ENCODE measurements at places on chromosomes 5 and 9.

DNA sequence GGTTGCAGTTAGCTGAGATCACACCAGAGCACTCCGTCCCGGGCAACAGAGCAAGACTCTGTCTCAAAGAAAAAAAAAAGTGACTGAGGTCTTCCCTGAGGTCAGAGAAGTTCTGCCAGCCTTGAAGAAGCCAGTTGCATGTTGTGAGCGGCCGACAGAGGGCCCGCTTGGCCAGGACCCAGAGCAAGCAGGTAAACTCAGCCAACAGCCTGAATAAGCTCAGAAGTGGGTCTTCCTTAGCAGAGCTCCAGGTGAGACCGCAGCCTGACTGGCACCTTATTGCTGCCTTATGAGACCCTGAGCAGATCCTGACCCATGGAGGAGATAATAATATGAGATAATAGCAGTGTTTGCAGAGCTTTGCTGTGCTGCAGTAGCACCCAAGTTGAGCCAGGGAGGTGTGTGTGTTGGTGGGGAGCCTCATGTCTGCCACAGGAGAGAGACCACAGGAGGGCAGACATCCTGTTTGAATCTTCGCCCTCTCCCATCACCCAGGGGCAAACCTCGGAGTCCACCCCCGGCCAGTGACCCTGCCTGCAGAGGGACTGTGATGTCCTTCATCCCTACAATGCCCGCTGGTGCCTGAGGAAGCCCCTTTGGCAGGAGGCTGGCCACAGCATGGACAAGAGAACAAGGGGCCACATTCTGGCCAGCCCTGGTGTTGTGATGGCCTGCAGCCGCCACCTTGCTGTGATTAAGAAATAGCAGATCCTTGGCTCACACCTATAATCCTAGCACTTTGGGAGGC lies 10.8 kb upstream of the BARX1 start:
- DNase-seq, result no peak

- no peak for DNase-seq
Observed at GRCh38 chr9:20505574-20505973, 116.7 kb downstream of the MLLT3 start.

- DNase-seq, result no peak
Observed at GRCh38 chr5:174272671-174273070, 227.2 kb downstream of the NSG2 start.

DNA sequence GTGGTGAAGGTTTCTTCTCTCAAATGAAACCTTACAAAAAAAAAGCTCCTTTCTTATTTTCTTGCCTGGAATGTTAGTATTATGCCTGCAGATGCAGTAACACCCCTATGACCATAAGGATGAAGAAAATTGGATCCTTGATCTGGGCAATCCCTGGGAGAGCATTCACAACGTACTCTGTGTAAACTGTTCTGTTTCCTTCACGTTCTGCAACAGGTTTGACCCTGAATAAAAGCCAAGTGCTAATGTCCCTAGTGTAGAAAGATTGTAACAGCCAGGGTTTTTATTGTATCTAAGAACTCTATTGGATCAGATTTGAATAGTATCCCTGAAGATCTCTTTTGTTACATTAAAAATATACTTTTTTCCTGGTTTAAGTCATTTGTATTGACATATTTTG lies 1639.6 kb upstream of the ACO1 start:
- DNase-seq, result no peak

DNA sequence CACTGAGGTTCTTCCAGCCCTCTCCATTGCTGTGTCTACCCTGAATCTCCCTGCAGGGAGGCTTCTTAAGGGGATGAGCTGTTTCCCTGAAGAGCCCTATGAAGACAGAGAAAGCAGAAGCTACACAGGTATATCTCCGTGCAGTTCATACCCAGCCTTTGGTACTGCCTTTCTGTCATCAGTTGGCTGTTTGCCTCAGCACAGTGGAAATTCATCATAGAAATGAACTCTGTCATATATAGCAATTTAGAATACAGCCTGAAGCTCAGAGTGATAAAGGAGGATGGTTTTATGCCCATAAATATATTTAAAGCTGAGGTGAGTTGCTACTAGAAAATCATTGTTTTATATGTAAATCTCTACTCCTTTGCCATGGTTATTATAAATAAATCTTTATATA lies 42.6 kb upstream of the KCNN2 start:
- no peak for DNase-seq

- peak; percentile 61 for DNase-seq
Observed at GRCh38 chr5:171595801-171596231, 176.4 kb downstream of the FGF18 start.

DNA sequence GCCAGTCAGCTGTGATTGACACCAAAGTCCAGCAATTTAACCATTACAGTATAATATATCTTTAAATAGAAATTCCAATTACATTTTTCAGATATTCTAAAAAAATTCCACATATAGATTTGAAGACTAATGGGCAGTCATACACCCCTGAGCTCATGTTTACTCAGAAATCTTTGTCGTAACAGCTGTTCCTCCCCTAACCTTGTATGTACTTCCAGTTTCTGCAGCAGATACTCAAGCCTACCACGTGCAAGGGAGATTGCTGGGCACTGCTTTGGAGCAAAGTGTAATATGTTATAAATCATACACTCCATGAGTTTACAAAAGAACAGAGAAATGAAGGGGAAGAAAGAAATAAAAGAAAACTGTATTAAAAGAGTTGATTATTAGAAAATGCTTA lies 241.2 kb downstream of the TRIM32 start:
- DNase-seq, result no peak

DNA sequence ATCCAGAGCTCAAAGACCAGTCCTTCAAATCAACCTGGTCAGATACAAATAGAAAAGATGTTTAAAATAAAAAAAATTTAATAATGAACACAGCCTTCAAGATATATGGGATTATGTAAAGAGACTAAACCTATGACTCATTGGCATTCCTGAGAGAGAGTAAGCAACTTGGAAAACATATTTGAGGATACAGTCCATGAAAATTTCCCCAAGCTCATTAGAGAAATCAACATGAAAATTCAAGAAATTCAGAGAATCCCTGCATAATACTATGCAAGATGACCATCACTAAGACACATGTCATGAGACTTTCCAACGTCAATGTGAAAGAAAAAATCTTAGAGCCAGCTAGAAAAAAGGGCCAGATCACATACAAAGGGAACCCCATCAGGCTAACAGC lies 512.9 kb upstream of the PTGER4 start:
- peak; percentile 1 for DNase-seq

DNA sequence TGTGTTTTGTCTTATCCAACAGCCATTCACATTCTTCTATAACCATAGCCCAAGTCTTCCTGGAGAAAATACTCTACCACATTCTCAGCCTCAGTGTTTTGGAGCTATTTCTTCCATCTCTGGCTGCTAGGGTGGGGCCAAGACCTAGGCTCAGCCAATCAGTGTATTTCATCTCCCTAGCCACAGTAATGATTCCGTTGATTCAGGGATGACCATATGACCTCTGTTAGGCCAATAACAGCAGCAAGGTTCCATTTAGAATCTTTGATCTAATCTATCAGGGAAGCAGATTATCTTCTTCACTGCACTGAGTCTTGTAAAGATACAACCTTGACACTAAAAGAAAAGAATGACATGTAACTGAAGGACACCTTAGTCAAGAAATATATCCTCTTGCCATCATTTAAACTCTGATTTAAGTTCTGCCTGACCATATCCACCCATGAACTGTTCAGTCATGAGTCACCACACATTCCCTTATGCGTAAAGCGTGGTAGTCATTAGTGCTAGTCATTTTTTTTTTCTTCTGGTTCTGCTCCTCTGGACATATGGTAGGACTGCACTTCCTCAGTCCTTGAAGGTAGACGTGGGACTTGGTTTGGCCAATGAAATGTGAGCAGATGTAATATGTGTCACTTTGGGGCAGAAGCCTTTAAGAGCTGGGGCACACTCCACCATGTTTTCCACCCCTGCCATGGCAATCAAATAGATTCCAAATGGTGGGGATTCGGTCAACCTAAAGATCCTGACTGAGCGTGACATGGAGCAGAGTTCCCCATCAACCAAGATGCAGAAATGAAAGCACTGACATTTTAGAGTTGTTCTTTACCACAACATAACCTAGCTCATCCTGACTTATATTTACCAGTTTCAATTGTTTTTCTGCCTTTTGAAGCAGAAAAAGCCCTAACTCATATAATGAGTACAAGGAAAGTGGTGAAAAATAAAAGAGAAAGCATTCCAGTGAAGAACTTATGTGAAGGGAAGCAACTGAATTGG lies 12.7 kb upstream of the PRELID2 start:
- DNase-seq, result peak; percentile 67

DNA sequence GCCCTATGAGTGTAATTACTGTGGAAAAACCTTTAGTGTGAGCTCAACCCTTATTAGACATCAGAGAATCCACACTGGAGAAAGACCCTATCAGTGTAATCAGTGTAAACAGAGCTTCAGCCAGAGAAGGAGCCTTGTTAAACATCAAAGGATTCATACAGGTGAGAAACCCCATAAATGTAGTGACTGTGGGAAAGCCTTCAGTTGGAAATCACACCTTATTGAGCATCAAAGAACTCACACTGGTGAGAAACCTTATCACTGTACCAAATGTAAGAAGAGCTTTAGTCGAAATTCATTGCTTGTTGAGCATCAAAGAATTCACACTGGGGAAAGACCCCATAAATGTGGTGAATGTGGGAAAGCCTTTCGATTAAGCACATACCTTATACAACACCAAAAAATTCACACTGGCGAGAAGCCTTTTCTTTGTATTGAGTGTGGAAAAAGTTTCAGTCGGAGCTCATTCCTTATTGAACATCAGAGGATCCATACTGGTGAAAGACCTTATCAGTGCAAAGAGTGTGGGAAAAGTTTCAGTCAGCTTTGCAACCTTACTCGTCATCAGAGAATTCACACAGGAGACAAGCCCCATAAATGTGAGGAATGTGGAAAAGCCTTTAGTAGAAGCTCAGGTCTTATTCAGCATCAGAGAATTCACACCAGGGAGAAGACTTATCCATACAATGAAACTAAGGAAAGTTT lies 9.9 kb downstream of the ZNF189 start:
- no peak for DNase-seq

GRCh38 chr9:68763104-68763503 lies 58.1 kb downstream of the PIP5K1B start:
- DNase-seq, result no peak

- no peak for DNase-seq
Observed at GRCh38 chr9:1878811-1879210, 136.3 kb upstream of the SMARCA2 start.

- DNase-seq, result peak; percentile 30
Observed at GRCh38 chr5:94613583-94613982, 4.8 kb downstream of the KIAA0825 start.

GRCh38 chr5:180433032-180433422 lies 61.2 kb upstream of the CNOT6 start:
- no peak for DNase-seq

DNA sequence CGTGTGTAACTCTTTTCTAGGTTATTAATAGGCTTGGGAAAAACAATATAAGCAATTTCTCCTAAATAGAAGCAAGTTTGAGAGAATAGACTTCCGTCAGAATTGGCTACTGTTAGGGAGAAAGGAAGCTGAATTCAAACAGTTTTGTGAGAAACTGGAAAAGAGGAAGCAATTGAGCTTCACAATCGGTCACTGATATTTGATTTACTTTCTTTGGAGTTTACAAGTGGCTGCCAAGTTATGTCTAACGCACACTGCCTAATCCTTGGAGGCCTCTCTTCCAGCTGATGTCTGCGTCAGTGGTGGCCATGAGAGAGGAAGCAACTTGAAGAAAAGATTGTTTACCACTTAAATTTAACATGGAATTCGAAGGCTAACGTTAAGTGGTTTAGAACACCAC lies 319.5 kb downstream of the ADGRV1 start:
- DNase-seq, result no peak

DNA sequence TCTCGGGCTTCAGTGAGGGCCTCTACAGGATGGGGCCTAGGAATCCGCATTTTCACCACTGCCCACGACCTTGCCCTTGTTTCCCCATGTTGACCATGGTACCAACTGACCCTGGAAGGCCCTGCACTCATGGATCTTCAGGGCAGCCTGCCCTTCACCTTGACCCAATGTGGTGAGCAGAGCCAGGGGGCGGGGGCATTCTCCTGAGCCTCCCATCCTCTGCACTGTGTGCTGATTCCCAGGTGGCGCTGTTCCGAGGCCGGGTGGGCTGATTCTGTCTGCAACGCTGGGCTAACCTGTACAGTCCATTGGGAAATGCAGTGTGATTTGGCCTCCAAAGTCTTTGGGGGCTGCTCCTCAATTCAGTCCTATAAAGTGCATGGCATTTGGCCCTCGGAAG lies 68.7 kb downstream of the SHB start:
- no peak for DNase-seq

- DNase-seq, result peak; percentile 68
Observed at GRCh38 chr9:69122082-69122548, 52.0 kb upstream of the TJP2 start.

DNA sequence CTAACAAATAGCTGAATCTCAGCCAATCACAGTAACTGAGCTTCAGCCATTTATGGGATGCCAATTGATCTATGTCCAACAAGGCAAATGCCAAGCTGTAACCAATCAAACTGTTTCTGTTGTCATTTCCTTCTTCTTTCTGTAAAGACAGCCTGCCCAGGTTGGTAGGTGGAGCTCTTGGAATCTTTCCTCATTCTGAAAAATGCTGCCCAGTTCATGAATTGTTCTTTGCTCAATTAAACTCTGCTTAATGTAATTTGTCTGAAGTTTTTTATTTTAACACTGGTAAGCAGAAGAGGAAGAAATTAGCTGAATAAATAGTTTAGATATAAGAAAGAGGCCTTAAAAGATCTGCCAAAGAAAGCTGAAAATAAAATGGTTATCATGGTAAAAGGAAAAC lies 1235.6 kb downstream of the EFNA5 start:
- DNase-seq, result no peak

GRCh38 chr9:38183994-38184568 lies 115.1 kb upstream of the SHB start:
- DNase-seq, result peak; percentile 38

- DNase-seq, result peak; percentile 65
Observed at GRCh38 chr9:20636888-20637440, 14.7 kb upstream of the MLLT3 start.

DNA sequence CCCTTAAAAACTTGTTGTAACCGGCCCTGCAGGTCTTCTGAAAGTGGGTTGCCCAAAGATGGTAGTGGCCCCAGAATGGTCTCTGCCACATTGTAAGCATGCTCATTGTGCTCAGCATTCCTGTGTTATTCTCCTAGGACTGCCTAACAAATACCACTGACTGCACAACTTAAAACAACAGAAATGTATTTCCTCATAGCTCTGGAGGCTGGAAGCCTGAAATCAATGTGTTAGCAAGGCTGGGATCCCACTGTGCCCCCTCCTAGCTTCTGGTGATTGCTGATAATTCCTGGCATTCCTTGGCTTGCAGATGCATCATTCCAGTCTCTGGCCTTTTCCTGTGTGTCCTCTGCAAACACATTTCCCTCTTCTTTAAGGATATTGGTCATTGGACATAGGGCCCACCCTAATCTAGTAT lies 3.4 kb upstream of the GCNT4 start:
- DNase-seq, result peak; percentile 38

GRCh38 chr5:170917113-170917512 lies 55.3 kb downstream of the RANBP17 start:
- DNase-seq, result peak; percentile 28
